SK-N-MC (cell line): ENCODE measurements at places on chromosomes 1 and 21.

GRCh38 chr1:37094302-37094701, 60.0 kb upstream of the GRIK3 start:
- DNase-seq: no peak

DNA sequence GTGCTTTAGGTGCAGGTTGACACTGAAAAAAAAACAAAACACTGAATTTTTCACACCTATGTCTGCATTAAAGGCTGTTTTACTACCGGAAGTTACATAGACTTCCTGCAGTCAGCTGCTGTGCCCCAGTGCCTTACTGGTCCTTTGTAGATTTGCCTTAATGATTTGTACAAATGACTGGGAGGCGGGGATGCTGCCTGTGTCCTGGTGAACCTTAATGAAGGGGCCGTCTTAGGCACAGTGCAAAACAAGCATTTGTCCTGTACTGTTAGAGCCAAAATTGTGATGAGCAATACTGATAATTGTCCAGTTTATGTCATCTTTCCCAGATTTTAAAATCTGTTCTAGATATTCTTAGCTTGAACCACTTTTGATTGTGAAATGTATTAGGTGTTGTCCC, 90.9 kb upstream of the PGD start:
- no peak for DNase-seq

DNA sequence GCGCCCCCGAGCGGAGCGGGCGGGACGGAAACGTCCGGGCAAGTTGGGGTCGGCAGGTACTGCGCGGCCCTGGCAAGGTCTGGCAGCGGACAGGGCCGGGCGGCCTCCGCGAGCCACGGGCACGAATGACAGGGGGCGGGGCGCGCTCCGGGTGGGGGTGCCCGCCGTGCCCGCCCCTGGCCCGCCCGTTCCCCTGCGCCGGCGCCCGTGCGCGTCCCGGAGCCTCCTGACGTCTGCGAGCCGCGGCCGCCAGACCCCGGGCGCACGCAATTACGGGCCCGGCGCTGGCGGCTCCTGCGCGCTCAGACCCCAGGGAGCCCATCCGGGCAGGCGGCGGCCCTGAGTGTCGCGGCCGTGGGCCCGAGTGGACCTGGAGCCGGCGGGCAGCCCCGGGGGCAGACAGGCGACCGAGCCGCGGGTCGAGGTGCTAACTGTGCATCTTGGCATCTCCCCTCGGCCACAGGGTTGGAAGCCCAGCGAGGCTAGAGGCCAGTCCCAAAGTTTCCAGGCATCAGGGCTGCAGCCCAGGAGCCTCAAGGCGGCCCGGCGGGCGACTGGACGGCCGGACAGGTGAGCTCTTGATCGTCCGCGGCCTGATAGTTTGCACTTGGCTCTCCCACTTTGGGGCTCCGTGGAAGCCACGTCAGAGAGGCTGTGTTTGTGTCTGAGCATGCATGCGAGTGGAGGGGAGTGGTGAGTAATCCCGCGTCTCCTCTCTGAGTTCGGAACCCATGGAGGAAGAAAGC, 918 bp downstream of the MIB2 start:
- no peak for DNase-seq

- DNase-seq: no peak
Measured at GRCh38 chr1:212295579-212295978, 10.4 kb downstream of the PPP2R5A start.

- no peak for DNase-seq
Measured at GRCh38 chr21:45877171-45877438, 104.5 kb upstream of the COL6A1 start.

DNA sequence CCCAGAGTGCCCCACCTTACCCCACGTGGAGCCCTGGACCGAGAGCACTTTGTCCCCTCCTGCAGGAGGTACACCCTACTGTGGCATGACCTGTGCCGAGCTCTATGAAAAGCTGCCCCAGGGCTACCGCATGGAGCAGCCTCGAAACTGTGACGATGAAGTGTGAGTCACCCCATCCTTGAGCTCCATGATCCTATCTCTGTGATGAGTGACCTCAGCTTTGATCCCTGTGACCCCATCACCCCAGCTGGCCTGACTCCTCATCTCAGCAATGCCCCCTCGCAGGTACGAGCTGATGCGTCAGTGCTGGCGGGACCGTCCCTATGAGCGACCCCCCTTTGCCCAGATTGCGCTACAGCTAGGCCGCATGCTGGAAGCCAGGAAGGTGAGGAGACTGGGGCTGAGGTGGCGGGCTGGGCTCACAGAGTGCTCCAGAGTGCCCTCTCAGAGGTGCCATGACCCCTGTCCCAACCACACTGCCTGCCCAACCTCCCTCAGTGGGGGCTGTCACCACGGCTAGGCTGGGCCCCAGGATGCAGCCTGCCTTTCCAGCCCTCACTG, 16.2 kb upstream of the MPL start:
- DNase-seq: no peak

DNA sequence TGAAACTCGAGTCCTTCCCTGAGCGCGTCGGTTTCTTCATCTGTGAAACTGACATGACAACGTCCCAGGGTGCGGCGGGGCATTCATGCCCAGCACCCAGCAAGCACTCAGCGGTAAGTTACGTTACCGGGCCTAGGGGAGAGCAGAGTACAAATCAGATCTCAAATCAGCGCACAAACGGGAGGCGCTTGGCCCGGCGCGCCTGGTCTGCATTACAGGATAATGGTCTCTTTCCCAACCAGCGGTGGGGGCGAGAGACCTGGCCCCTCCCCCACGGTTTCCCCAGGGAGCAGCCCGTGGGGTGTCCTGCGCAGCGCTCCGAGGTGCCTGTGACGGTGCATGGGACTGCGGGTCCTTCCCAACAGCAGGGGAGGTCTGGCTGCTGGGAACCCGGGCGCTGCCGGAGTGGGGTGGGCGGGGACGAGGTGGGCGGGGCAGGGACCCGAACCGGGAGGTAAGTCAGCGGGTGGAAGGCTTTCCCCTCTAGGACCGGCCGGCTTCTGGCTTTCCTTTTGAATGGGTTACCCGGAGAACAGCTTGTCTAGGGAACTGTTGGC, 1.0 kb downstream of the TMEM51 start:
- no peak for DNase-seq

DNA sequence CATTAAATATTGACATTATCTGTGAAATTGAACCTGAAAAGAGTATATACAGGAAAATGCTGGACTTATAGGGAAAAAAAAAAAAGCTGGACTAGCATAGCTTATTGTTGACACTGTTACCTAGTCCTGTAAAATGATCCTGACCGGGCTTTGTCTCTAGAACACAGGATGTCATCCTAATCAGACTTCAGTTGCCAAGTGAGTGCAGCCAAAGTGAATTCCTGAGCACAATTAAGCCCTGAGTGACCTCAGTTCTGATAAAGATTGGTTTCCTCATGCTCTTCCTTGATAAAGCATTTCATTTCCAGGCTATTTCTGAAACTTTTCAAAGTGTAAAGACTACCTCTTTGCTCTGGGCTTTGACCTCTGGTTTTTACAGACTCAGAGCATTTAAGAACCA, 19.8 kb downstream of the SELP start:
- no peak for DNase-seq

GRCh38 chr1:58013237-58013636, 533.3 kb downstream of the OMA1 start:
- no peak for DNase-seq
